CD4-positive, alpha-beta T cell (primary cell): ENCODE measurements at places on chromosomes 2 and 18.

- no peak for DNase-seq
These were observed 60.3 kb upstream of the LYPD6B start for GRCh38 chr2:148978026-148978685.

- DNase-seq = no peak
These were observed 82.2 kb upstream of the PNPT1 start for GRCh38 chr2:55775828-55776227.

- no peak for DNase-seq
These were observed 161.5 kb downstream of the PTGR3 start for GRCh38 chr18:75047240-75047961.

GRCh38 chr2:201116959-201117734 is 1.2 kb downstream of the CFLAR start:
- peak; percentile 83 for DNase-seq
